Fibroblast of skin of right biceps (primary cell): ENCODE measurements at places on chromosomes 1 and 21.

DNA sequence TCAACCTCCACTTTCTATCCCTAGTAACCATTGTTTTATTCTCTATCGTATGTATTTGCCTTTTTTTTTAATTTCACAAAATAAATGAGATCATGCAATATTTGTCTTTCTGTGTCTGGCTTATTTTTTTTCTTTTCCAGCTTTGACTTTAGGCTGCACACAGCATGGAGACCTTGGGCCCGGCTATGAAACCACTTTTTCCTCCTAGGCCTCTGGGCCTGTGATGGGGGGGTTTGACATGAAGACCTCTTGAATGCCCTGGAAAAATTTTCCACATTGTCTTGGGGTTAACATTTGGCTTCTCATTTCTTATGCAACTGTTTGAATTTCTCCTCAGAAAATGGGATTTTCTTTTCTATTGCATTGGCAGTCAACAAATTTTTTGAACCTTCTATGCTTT, 100.2 kb upstream of the BTG3 start:
- no peak for DNase-seq

DNA sequence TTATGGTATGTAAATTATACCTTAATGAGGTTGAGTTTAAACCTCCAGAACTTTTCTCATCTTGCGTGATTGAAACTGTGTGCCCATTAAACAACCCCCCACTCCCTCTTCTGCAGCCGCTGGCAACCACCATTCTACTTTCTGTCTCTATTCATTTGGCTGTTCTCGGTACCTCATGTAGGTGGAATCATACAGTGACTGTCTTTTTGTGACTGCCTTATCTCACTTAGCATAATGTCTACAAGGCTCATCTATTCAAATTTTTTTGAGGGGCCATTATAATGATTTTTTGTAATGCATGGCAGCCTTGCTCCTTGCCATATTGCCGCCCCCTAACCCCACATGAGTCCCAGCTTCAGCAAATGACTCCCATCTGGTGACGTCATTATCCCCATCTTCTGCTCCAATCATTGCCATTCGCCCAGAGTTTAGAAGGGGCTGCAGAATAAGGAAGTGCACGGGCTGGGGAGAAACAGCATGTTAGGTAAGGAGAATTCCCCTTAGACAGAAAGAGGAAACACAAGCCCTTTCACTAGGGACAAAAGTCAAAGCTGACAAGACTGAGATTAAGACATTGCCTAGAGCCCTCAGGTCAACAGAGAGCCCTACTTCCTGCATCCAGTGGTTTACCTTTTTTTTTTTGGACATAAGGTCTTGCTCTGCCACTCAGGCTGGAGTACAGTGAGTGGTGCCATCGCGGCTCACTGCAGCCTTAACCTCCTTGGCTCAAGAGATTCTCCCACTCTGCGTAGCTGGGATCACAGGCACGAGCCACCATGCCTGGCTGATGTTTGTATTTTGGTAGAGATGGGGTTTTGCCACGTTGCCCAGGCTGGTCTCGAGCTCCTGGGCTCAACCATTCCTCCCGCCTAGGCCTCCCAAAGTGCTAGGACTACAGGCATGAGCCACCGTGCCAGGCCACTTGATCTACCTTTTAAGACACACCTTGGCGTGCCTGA, 78.4 kb upstream of the ERRFI1 start:
- no peak for DNase-seq

DNA sequence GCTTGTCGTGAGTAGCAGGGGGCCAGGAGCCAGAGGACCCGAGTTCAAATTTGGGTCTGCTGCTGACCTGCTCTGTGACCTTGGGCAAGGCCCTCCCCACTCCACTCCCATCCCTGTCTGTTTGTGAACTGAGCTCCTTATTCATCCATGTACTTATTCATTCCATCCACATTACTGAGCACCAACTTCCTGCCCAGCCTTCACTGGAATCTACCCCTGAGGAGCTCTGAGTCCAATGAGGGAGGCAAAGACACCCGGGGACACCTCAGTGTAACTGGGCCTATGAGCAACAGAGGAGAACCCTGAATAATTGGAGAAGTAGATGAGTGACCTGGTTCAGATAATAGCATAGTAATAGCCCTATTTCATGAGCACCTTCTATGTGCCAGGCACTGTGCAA, 8.9 kb downstream of the BSND start:
- DNase-seq: peak; percentile 81

GRCh38 chr1:234475167-234475793, 3.7 kb downstream of the TARBP1 start:
- no peak for DNase-seq

DNA sequence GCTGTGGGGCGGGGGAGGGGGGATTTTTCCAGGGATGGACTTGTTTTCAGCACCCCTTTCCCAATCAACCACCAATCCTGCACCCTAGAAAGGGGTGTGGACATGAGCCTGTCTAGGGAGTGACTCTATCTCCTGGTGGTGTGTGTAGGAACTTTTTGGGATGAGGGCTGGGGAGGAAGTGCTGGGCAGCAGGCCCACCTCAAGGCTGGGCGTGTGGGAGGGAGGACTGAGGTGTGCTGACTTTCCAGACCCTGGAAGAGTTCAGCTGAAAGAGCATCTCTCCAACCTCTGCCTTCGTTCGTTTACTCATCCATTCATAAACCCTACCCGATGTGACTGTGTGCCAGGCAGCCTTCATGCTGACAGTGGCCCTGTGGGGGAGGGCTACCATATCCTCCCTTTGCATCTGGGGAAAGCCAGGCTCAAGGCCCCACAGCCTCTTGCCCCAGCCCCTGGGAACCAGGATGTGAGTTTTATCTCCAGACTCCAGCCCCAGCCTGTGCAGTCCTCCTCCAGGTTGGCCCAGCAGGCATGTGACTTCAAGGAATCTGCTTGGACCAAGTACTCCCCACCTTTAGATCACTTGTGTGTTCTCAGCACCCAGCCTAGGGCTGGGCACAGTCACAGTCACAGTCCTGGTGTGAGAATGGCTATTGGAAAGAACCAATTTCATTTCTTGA, 6.7 kb downstream of the KNCN start:
- no peak for DNase-seq

DNA sequence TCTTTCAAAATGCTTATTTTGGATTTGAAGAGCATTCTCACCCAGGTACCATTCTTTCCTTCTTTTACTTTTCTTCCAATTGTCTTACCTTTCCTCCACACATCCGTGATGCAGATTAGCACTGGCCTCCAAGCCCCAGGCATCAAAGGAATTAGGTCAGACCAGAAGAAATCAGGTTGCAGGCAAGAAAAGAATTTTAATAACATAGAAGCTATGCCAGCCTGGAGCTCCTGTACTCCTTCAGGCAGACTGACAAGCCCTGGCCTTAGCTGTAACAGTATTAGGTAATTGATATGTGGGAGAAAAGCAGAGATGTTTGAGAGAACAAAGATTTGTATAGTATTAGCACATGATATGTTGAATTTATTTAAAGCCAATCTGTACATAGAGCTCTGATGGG, 390.4 kb upstream of the ADGRL2 start:
- no peak for DNase-seq

DNA sequence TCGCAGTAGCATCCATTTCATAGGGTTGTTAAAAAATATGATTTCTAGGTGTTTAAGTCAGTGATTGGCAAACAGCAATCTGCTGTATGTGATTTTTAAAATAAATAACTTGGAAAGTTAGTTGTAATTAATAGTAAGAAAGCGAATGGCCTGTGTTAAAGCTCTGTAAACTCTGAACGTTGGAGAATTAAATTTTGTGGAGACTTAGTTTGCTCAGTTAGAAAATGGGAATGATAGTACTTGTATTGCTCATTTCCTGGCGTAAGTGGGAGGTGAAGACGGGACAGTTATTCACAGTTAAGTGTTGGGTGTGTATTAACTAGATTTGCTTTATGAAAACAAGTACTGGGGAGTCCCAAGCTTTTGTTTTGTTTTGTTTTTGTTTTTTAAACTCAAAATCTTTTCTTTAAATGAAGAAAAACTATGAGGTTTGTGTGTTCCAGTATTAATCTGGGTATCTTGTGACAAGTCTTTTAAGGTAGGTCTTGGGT, 995 bp downstream of the CACYBP start:
- no peak for DNase-seq

DNA sequence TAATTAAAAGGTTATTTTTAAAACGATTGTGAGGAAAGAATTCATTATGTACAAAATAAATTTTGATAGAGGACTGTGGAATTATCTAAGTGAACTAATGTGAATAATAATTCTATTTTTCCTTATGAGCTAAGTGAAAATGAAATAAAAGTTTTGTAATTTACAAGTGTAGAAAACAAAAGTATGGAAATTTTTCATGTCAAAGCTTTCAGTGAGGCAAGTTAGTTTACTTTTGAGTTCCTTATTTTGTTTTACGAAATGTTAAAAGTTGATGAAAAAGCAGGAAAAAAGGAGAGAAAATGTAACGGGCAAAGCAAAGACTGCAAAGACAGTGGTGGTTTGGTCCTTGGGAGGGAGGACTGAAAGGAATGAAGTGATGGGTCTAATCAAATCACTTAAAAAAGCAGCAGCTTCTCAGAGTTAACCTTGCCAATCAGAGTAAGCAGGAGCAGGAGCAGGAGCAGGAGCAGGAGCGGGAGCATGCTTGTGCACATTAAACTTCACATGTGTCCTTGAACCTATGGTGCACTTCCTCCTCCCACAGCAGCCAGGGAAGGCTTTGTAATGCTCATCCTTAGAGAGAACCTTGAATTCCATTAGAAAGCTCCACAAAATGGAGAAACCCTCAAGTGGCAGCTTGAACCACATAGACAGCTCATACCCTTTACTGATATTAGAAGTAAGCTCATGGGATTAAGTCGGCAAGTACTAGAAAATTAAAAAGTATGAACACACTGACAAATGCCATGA, 133.4 kb downstream of the LHX4 start:
- DNase-seq: no peak

GRCh38 chr1:31371121-31371959, 1.5 kb downstream of the FABP3 start:
- DNase-seq: no peak

GRCh38 chr1:34950428-34950827, 21.0 kb upstream of the DLGAP3 start:
- DNase-seq: no peak

DNA sequence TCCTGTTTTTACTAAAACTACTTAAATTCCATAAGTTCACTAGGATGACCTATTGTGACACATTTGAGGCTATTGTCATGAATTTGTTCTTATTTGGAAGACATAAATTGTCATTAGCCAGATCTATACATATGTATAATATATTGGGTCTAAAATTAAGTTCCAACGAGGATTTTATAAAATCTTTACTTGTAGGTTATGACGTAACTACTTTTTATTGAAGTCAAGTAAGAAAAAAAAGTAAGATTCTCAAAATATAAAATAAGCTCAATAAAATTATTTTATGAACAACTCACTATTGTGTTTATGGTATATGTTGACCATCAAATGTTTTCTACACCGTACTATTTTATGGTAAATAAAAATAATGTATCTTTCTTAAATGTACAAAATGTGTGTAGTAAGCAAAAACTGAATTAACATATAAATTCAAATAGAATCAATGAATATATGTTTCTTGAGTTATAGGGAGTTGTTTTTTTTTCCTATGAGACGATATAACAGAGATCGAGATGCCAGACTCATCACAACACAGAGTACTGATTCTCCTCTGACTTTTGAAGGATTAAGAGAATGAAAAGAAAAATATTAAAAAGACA, 64.1 kb downstream of the NEGR1 start:
- DNase-seq: no peak

DNA sequence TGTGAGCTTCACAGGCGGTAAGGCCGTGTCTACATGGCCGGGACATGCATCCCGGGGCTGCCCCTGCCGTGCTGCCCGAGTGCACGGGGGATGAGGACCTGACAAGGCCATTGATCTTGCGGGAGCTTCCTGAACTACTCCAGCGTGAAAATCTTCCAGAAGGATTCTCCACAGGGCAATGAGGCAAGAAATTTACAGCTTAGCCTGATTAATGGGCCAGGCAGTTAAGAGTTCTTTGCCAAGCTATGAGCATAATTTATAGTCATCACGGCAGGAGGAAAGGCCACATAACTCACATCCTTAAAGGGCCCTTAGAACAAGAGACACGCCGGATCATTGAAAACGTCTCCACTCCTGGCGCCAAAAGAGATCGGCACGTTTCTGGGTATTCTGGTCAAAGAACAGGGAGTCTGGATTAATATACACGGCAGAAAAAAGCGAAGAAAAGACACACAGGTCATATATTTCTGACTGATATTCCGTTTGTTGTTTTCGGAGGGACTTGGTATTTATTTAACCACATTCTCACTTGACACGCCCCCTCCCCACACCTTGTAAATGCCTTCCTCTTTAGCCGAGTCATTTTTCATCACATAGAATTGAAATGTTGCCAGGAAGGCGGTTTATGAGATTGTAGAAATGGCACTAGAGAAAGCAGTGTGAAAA, 180.5 kb downstream of the DYRK1A start:
- DNase-seq: peak; percentile 80

- no peak for DNase-seq
Measured at GRCh38 chr1:94013367-94013878, 104.2 kb upstream of the GCLM start.

DNA sequence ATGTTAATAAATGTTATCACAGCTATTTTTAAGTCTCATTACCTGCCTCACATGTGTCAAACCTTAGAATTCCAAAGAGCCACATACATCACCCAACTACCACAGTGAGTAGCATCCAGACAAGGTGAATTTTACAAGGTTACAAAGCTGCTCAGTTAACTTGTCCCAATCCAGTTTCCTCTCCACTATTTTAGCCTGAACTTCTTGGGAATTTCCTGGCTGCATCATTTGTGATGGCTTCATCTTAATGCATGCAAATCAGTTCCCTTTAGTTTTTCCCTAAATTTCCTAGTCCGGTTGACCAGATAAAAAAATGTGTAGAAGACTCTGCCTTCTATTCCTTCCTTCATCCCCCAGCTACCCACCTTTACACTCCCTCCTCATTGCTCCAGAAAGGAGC, 597 bp upstream of the TRAF3IP3 start:
- DNase-seq: no peak

- DNase-seq: peak; percentile 96
Measured at GRCh38 chr1:153545067-153546055, at the start of gene S100A4. Gene S100A4, minus strand, starts transcription at chr1:153545806. Its CDS starts 1,012 bp downstream, at chr1:153544794.

GRCh38 chr1:229759037-229759435, 133.0 kb downstream of the URB2 start:
- peak; percentile 80 for DNase-seq

DNA sequence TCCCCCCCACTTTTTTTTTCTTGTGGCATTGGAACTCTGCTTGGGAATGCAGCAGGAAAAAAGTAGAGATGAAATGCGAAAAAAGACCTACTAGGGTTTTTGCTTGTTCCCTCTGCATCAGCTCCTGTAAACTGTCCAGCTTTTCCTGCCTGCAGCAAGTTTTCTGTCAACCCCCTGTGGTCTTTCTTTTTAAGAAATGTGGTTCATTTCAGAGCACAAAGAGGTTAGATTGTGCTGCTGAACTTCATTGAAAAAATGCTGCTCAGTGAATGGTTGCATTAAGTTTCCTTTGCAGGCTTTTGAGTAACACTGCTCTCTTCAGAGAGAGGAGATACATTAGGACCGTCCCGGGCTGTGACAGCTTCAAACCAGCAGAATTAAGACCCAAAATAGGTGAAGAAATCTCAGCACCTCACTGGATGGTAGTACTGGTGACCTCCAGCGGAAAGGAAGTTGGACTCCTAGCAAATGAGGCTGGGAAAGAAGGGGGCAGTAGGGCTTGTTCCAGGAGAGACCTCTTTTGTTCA, 80.7 kb downstream of the NDUFS5 start:
- no peak for DNase-seq

GRCh38 chr1:161486806-161487741, 18.2 kb upstream of the FCGR2A start:
- peak; percentile 59 for DNase-seq

GRCh38 chr1:34746785-34747637, 7.8 kb upstream of the GJB5 start:
- DNase-seq: no peak

- DNase-seq: no peak
Measured at GRCh38 chr1:52534928-52535764, 17.7 kb downstream of the TUT4 start.
